ENCODE measurements at places on chromosomes 3 and 15.

- DNase-seq = no peak
Observed at GRCh38 chr3:178036451-178037144, 499.6 kb upstream of the KCNMB2 start.

GRCh38 chr3:99131876-99132275 is 230.4 kb upstream of the DCBLD2 start:
- no peak for DNase-seq

- DNase-seq = no peak
Observed at GRCh38 chr3:35028157-35028556, 611.2 kb upstream of the ARPP21 start.

GRCh38 chr3:60333710-60334109 is 917.5 kb downstream of the FHIT start:
- no peak for DNase-seq

GRCh38 chr3:194565597-194566190 is 67.5 kb downstream of the TMEM44 start:
- DNase-seq = no peak

GRCh38 chr3:57783186-57784088 is 27.3 kb downstream of the SLMAP start:
- no peak for DNase-seq

DNA sequence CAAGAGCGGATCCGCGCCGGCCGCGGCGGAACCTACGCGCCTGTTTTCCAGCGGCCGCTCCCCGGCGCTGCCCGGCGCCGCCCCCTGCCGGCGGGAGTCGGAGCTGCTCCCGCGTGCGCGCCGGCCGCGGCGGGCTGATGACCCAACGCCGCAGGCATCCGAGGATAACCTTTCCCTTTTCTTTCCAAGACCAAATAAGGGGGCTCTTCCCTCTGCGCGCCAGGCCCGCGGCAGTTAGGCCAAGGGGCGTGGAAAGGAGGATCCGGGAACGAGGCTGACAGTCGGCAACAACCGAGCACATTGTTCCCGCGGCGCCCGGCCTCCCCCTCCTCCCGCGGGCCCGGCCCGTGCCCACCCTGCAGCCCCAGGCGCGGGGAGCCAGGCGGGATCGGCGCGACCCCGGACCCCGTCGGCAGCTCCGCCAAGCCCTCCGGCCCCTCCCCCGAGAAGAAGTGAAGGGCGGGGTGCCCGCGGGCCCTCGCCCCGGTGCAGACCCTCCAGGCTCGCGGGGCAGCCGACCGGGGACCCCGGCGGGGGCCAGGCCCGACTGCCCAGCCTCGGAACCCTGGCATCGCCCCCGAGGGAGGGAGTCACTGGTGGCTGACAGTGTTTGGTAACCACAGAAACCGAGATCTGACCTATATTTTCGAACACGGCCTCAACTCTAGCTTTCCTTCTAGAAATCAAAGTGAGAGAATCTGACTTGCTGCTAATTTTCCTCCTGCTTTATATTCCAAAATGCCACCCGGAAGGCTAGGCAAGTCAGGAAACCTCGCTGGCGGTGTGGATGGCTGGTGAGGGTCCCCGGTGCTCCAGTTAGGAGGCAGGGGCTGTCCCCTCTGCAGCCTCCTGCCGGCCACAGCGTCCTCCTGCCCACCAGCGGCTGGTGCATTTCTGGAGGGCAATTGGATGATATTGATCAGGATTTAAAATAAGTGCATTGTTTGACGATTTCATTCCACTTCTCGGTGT is 45.6 kb upstream of the SYNM start:
- DNase-seq = no peak

- DNase-seq = no peak
Observed at GRCh38 chr3:134753999-134754742, 40.9 kb upstream of the EPHB1 start.

GRCh38 chr15:45254405-45254804 is 2.4 kb downstream of the SLC28A2 start:
- DNase-seq = no peak

DNA sequence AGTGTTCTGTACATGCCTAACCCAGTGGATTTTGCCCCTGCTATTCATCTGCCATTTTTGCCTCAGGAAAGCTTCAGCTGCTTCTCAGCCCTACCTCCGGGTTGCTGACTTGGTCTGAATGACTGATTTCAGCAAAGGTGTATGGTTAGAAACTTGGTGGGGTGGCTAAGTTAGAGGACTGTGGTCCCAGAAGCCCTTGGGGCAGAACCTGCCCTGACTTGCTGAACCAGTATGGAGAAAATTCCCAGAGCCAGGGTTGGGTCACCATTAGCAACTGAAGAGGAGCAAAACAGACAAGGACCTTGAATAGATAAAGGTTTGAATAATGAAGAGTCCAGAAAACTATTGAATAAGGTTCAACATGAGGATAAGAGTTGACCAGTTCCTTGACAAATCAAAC is 6.1 kb upstream of the WWTR1 start:
- no peak for DNase-seq

DNA sequence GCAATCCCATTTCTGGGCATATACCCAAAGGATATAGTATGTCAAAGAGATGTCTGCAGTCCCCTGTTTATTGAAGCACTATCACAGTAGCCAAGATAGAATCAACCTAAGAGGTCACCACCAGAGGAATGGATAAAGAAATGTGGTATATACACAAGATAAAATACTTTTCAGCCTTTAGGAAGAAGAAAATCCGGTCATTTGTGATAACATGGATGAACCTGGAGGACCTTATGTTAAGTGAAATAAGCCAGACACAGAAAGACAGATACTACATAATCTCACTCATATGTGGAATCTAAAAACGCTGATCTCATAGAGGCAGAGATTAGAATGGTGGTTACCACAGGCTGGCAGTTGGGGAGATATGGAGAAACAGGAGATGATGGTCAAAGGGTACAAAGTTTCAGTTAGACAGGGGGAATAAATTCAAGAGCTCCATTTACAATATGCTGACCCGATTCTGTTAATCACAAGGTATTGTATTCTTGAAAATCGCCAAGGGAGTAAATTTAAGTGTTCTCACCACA is 195.8 kb downstream of the MTHFS start:
- no peak for DNase-seq

GRCh38 chr3:12796171-12797123 is at the start of gene CAND2:
Gene CAND2, plus strand, starts transcription at chr3:12796680. Its CDS starts 41 bp downstream, at chr3:12796721.
- DNase-seq = no peak
